ENCODE measurements at places on chromosomes 13 and 19. TPM values are rescaled to one million over a fixed set of nuclear protein-coding genes. Genes with fewer than 3 reads are reported as not detected.

PTOV1 gene
- 82.7 TPM for total RNA-seq

THSD8 gene
- not detected for total RNA-seq

ACER1 gene
- not detected for total RNA-seq

MUC16 gene
- total RNA-seq = not detected

NAPSA gene
- not detected for total RNA-seq

ZNF613 gene
- 6.1 TPM for total RNA-seq

CABP5 gene
- not detected for total RNA-seq

TINCR gene
- 0.57 TPM for total RNA-seq

ATP12A gene
- total RNA-seq = not detected

ERFL gene
- total RNA-seq = not detected

ERICH6B gene
- not detected for total RNA-seq

APC2 gene
- total RNA-seq = 0.14 TPM

EDDM13 gene
- not detected for total RNA-seq

IRS2 gene
- total RNA-seq = 2.6 TPM

BRD4 gene
- total RNA-seq = 39.8 TPM

C19orf67 gene
- not detected for total RNA-seq

ZNF667 gene
- 2.6 TPM for total RNA-seq

EFNA2 gene
- total RNA-seq = not detected

ZIC5 gene
- total RNA-seq = not detected

USP12 gene
- 36.2 TPM for total RNA-seq

PEAK3 gene
- total RNA-seq = not detected

CDADC1 gene
- total RNA-seq = 5.0 TPM

FAM216B gene
- not detected for total RNA-seq

TPTE2 gene
- total RNA-seq = not detected

LENG9 gene
- total RNA-seq = 6.1 TPM

HPN gene
- total RNA-seq = not detected

VSTM1 gene
- total RNA-seq = not detected

ZNF578 gene
- total RNA-seq = 4.2 TPM

INSR gene
- total RNA-seq = 5.0 TPM

CD209 gene
- 0.14 TPM for total RNA-seq

FUT2 gene
- not detected for total RNA-seq

PRR36 gene
- not detected for total RNA-seq

TMEM238 gene
- not detected for total RNA-seq

F10 gene
- total RNA-seq = 9.0 TPM

CCNA1 gene
- 0.43 TPM for total RNA-seq

NLRP11 gene
- total RNA-seq = not detected

TRPM4 gene
- 8.8 TPM for total RNA-seq

DIS3 gene
- 39.4 TPM for total RNA-seq

DACT3 gene
- total RNA-seq = 4.2 TPM

CYP4F8 gene
- not detected for total RNA-seq

APOC1 gene
- 4.4 TPM for total RNA-seq

ZNF738 gene
- total RNA-seq = 8.4 TPM

OVOL3 gene
- not detected for total RNA-seq

CATSPERD gene
- not detected for total RNA-seq

ATP1A3 gene
- not detected for total RNA-seq

UGGT2 gene
- total RNA-seq = 69.4 TPM

ZNF626 gene
- total RNA-seq = 11.6 TPM

SERPINE3 gene
- not detected for total RNA-seq

ZNF112 gene
- 3.7 TPM for total RNA-seq

NLRP9 gene
- not detected for total RNA-seq

Measured in placental pericyte (primary cell).